ENCODE measurements at places on chromosomes 16 and 17.

GRCh38 chr16:16971042-16971441 is 499.7 kb downstream of the XYLT1 start:
- no peaks in the 10 kb centered on the region for H3K4me1 ChIP-seq
- H3K27me3 ChIP-seq, result no peaks in the 10 kb centered on the region
- no peak overlapping the region for H3K4me3 ChIP-seq
- DNase-seq, result no peak
- no peaks in the 10 kb centered on the region for H3K36me3 ChIP-seq

GRCh38 chr16:82300374-82300951 is 130.4 kb upstream of the MPHOSPH6 start:
- H3K27me3 ChIP-seq, result peaks cover 3% of the 10 kb centered on the region
- no peaks in the 10 kb centered on the region for H3K4me1 ChIP-seq
- H3K4me3 ChIP-seq, result no peak overlapping the region
- H3K36me3 ChIP-seq, result no peaks in the 10 kb centered on the region
- no peak for DNase-seq

GRCh38 chr16:337437-337836 is 15.1 kb downstream of the AXIN1 start:
- no peak overlapping the region for H3K27ac ChIP-seq
- peaks cover 19% of the 10 kb centered on the region for H3K36me3 ChIP-seq
- H3K4me3 ChIP-seq, result no peak overlapping the region

GRCh38 chr17:2874189-2874686 is 78.0 kb downstream of the RAP1GAP2 start:
- no peaks in the 10 kb centered on the region for H3K27me3 ChIP-seq
- no peak for DNase-seq
- H3K4me1 ChIP-seq, result no peaks in the 10 kb centered on the region
- no peak overlapping the region for H3K4me3 ChIP-seq

GRCh38 chr16:8417145-8417544 is 173.2 kb downstream of the TMEM114 start:
- no peak overlapping the region for H3K4me3 ChIP-seq
- H3K27ac ChIP-seq, result no peak overlapping the region
- H3K36me3 ChIP-seq, result no peaks in the 10 kb centered on the region
- H3K27me3 ChIP-seq, result no peaks in the 10 kb centered on the region
- DNase-seq, result no peak

DNA sequence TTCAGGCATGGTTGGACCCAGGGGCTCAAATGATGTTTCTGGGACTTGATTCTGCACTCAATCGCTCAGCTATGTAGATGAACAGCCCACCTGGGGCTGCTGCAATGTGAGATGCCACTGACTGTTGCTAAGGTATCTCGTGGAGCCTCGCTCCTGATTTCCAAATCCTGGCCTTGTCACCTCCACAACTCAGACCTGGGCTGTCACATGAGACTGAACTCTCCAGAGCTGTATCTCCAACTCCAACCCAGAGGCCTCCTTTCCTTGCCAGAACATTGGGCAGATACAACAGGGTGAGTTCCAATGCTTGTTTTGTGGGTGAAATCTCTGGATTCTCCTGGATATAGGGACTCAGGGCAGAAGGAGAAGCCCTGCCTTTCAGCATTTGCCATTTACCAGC is 79.5 kb downstream of the GNAO1 start:
- H3K27ac ChIP-seq, result no peak overlapping the region
- H3K36me3 ChIP-seq, result no peaks in the 10 kb centered on the region
- peaks cover 20% of the 10 kb centered on the region for H3K27me3 ChIP-seq

DNA sequence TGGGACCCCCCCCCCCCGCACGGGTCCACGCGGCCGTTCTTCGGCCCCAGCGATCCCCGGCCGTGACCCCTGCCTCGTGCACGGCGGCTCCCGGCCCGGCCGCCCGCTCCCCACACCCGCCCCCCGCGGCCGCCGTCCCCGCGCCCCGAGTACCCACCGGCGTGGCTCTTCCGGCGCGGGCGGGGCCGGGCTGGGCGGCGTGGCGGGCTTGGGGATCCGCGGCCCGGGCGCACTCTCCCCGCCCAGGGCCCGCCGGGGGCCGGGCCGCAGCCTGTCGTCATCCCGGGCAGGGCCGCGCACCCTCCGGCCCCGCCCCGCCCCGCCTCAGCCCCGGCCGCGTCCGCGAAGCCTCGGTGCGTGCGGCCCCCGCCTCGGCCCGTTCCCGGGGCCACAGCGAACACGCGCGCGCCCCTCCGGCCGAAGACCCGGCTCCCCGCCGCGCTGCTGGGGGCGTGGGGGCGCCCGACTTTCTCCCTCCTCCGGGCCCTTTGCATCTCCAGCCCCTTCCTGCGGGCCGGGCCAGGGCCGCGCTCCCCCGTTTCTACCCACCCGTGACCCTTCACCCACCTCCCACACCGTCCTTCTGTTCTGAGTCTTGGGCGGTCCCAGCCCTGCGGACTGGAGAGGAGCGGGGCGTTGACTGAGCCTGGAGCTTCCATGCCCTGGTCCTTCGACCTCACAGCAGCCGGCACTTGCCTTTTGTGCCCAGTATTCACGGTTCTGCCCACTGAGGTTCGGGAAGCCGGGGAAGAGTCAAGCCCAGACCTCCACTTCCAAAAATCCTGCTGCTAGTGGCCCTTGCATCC is 840 bp downstream of the MYO1C start:
- peaks cover 24% of the 10 kb centered on the region for H3K4me1 ChIP-seq
- no peaks in the 10 kb centered on the region for H3K36me3 ChIP-seq
- DNase-seq, result peak; percentile 68
- H3K27ac ChIP-seq, result peak overlapping the region; percentile 25
- H3K27me3 ChIP-seq, result peaks cover 12% of the 10 kb centered on the region
- H3K4me3 ChIP-seq, result peak overlapping the region; percentile 82

DNA sequence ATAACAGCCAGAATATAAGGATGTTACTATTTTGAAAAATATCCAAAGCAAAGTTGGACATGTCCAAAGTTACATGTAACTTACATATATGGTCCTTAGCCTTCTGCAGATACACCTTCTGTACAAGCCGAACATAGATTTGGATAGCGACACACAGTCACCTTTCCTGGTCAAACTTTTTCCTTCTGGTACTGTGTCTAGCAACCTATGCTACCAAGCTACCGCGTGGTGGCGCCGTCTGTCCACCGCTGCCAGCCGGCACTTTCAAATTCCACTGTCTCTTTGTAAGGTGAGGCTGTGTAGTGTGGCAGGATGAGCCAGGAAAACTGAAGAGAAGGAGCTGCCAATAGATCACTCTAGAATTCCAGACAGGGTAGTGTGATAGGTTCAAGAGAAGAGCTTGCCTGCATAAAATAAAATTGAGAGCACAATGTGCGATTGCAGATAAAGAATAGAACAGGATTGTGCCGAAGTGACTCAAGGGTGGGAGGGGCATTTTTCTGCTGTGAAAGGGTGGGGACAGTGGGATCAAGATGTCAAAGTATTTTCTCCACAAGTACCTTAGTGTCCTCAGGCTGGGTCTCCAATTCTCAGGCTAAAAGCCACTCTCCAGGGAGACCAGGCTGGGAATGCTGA is 366.9 kb downstream of the SLC39A11 start:
- peak overlapping the region; percentile 13 for H3K27ac ChIP-seq
- H3K4me3 ChIP-seq, result no peak overlapping the region
- H3K36me3 ChIP-seq, result no peaks in the 10 kb centered on the region
- no peaks in the 10 kb centered on the region for H3K27me3 ChIP-seq

DNA sequence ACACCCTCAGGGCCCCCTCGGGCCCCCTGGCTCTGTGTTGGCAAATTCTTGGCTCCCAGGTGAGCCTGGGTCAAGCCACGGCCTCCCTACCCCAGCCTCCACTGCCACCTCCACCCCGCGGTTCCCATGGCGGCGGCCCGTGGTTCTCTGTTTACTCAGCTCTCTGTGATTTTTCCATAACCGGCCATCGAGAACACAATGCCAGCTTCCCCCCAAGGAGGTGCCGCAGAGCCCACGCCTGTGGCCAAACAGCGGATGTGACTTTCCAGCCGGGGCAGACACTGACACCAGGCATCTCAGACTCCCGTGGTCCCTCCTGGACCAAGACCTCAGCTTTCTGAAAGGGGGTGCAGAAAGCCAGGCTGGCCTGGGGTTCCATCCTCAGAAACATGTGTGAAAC is 21.6 kb upstream of the ATP2A3 start:
- H3K27ac ChIP-seq, result no peak overlapping the region
- no peak for DNase-seq
- H3K36me3 ChIP-seq, result no peaks in the 10 kb centered on the region
- no peaks in the 10 kb centered on the region for H3K27me3 ChIP-seq

GRCh38 chr16:74321356-74321755 is 24.7 kb downstream of the PSMD7 start:
- no peak overlapping the region for H3K4me3 ChIP-seq
- H3K4me1 ChIP-seq, result no peaks in the 10 kb centered on the region
- no peaks in the 10 kb centered on the region for H3K27me3 ChIP-seq
- DNase-seq, result no peak
- H3K27ac ChIP-seq, result no peak overlapping the region

GRCh38 chr17:78748048-78748729 is 33.9 kb downstream of the CYTH1 start:
- H3K27me3 ChIP-seq, result no peaks in the 10 kb centered on the region
- peaks cover 11% of the 10 kb centered on the region for H3K36me3 ChIP-seq
- H3K4me1 ChIP-seq, result peaks cover 93% of the 10 kb centered on the region
- DNase-seq, result peak; percentile 50

DNA sequence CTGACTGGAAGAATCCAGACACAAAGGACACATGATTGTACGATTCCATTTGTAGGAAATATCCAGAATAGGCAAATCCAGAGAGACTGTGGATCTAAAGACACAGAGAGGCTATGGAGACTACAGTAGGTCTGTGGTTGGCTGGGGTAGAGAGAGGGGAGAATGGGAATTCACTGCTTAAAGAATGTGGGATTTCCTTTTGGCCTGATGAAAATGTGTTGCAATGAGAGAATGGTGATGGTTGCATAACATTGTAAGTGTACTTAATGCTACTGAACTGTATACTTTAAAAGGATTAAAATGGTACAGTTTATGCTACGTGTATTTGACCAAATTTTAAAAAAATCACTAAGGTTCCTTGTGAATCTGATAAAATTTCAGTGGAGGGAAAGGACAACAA is 62.1 kb downstream of the GPRC5B start:
- H3K27me3 ChIP-seq, result no peaks in the 10 kb centered on the region
- H3K27ac ChIP-seq, result no peak overlapping the region
- H3K4me3 ChIP-seq, result no peak overlapping the region
- no peak for DNase-seq
- peaks cover 2% of the 10 kb centered on the region for H3K36me3 ChIP-seq
- H3K4me1 ChIP-seq, result no peaks in the 10 kb centered on the region

GRCh38 chr16:81366316-81366932 is 51.7 kb downstream of the GAN start:
- H3K4me1 ChIP-seq, result peaks cover 3% of the 10 kb centered on the region
- no peak overlapping the region for H3K27ac ChIP-seq
- no peak for DNase-seq
- H3K36me3 ChIP-seq, result peaks cover 9% of the 10 kb centered on the region
- H3K4me3 ChIP-seq, result no peak overlapping the region

GRCh38 chr17:19670908-19671307 is 22.4 kb downstream of the ALDH3A2 start:
- no peak for DNase-seq
- peak overlapping the region; percentile 48 for H3K27ac ChIP-seq
- peaks cover 7% of the 10 kb centered on the region for H3K36me3 ChIP-seq
- H3K27me3 ChIP-seq, result no peaks in the 10 kb centered on the region

DNA sequence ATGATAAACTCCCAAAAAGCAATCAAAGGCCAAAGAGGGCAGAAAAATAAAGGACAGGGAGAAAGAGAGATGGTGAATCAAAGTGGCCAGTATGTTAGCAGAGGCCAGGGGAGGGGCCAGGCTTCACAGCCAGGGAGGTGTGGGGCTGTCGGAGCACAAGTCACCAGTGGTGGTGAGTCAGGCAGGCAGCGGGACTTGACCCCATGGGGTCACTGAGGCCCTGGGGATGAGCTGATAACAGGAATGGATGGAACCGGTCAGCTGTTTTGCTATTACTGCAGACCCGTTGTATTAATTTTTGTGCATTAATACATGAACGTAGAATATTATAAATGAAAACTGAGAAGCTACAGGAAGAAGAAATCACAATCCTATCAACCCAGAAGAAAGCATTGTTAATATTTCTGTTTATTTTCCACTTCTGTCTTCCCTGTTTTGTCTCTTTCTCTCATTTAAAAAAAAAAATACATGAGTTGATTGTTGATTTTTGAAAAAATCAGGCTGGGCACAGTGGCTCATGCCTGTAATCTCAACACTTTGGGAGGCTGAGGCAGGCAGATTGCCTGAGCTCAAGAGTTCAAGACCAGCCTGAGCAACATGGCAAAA is 106.9 kb downstream of the SOCS1 start:
- no peak overlapping the region for H3K27ac ChIP-seq

DNA sequence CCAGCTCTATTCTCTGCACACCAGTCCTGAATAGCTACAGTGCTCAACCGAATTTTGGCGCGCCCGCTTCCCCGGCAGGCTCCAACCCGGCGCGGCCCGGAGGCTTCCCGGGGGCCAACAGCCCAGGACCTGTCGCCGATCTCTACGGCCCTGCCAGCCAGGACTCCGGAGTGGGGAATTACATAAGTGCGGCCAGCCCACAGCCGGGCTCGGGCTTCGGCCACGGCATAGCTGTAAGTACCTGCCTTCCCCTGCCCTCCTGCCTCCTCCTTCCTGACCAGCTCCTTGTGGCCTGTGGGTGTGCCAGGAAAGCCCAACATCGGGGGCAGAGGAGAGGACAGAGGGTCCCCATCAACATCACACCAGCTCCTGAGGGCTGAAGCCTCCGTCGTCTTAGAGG is 70.2 kb downstream of the CCDC182 start:
- peaks cover 36% of the 10 kb centered on the region for H3K4me1 ChIP-seq
- no peak for DNase-seq

GRCh38 chr17:7932483-7932891 is 481 bp downstream of the CNTROB start:
- peak overlapping the region; percentile 97 for H3K4me3 ChIP-seq
- H3K4me1 ChIP-seq, result peaks cover 31% of the 10 kb centered on the region
- H3K27me3 ChIP-seq, result no peaks in the 10 kb centered on the region
- H3K27ac ChIP-seq, result peak overlapping the region; percentile 97
- peak; percentile 26 for DNase-seq
- peaks cover 35% of the 10 kb centered on the region for H3K36me3 ChIP-seq

- no peak overlapping the region for H3K27ac ChIP-seq
- H3K4me3 ChIP-seq, result no peak overlapping the region
- no peaks in the 10 kb centered on the region for H3K27me3 ChIP-seq
- no peaks in the 10 kb centered on the region for H3K4me1 ChIP-seq
- no peak for DNase-seq
These were observed 267.9 kb upstream of the HSBP1 start for GRCh38 chr16:83539736-83540490.

- H3K27me3 ChIP-seq, result peaks cover 4% of the 10 kb centered on the region
- no peaks in the 10 kb centered on the region for H3K36me3 ChIP-seq
- H3K4me1 ChIP-seq, result no peaks in the 10 kb centered on the region
- DNase-seq, result no peak
- H3K4me3 ChIP-seq, result no peak overlapping the region
These were observed 32.5 kb downstream of the ASIC2 start for GRCh38 chr17:33260638-33261037.

- H3K27ac ChIP-seq, result no peak overlapping the region
- H3K36me3 ChIP-seq, result no peaks in the 10 kb centered on the region
- no peak for DNase-seq
- peaks cover 9% of the 10 kb centered on the region for H3K27me3 ChIP-seq
- peaks cover 6% of the 10 kb centered on the region for H3K4me1 ChIP-seq
- H3K4me3 ChIP-seq, result no peak overlapping the region
These were observed 4.1 kb downstream of the FAM171A2 start for GRCh38 chr17:44359458-44360143.

- peak within 1 kb of the TSS; percentile 48 for H3K27ac ChIP-seq
- DNase-seq, result peak; percentile 46
- peak within 1 kb of the TSS; percentile 76 for H3K4me3 ChIP-seq
- H3K36me3 ChIP-seq, result no peaks in the 10 kb centered on the region
- H3K4me1 ChIP-seq, result peaks cover 11% of the 10 kb centered on the region
These were observed at the start of gene GJC1 for GRCh38 chr17:44829523-44830358. Gene GJC1, minus strand, starts transcription at chr17:44830287. Its CDS starts 24,470 bp downstream, at chr17:44805817.
